ENCODE measurements at places on chromosomes 4 and X. TPM values are rescaled to one million over a fixed set of nuclear protein-coding genes. Genes with fewer than 3 reads are reported as not detected.

Gene AKAP14
- total RNA-seq = not detected

Gene RBM47
- total RNA-seq = 0.66 TPM

Gene ZNF732
- total RNA-seq = not detected

Gene SPON2
- total RNA-seq = 14.7 TPM

Gene HMGN5
- total RNA-seq = 1.5 TPM

Gene ADAM29
- total RNA-seq = not detected

Gene TECRL
- total RNA-seq = not detected

Gene RAI2
- not detected for total RNA-seq

Gene ARMCX6
- 37.9 TPM for total RNA-seq

Gene ABCG2
- total RNA-seq = 0.57 TPM

Gene GSPT2
- 13.3 TPM for total RNA-seq

Gene CENPVL3
- not detected for total RNA-seq

Gene PFKFB1
- total RNA-seq = 0.44 TPM

Gene PPEF1
- total RNA-seq = not detected

Gene FGD1
- total RNA-seq = not detected

Gene ETNPPL
- not detected for total RNA-seq
